Left cardiac atrium (tissue), 4 donors: ENCODE measurements at places on chromosomes 1 and 21.

- DNase-seq: no peak
Measured at GRCh38 chr21:42164818-42165217, 54.1 kb upstream of the ABCG1 start.

DNA sequence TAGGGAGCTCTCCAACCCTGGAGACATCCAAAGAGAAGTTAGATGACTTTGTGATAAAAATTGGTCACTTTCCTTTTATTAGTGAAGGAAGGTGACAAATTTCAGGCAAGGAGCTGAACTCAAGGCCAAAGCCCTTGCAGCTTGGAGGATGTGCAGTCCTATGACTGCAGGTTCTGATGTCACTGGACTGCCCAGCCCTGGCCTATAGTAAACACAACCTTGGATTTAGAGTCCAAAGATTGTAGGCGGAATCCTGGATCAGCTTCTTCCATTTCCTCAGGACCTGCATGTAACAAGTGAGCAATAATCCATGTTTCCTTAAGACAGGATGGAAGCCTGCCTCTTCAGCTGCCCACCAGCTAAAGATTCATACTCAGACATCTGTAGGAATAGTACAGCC lies 169.3 kb upstream of the ZC3H12A start:
- DNase-seq: no peak

DNA sequence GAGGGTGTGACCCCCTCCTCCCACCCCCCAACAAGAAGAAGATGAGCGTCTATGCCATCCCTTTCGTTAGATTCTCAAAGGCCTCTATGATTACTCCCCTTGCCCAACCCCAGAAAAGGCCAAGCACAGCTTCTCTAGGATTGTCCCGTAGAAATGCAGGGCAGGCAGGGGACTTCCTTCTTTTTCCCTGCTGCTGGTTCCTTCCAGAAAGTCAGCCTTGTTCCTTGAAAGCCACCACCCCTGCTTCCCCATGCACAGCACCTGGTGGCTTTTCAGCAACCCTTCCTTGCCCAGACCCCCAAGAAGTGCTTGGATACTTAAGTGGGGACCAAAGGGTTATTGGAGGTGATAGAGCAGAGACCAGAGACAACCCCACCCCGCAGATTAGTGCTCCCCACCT lies 75.1 kb downstream of the ARHGEF10L start:
- DNase-seq: no peak

- DNase-seq: no peak
Measured at GRCh38 chr1:83769594-83770318, 229.2 kb downstream of the TTLL7 start.

DNA sequence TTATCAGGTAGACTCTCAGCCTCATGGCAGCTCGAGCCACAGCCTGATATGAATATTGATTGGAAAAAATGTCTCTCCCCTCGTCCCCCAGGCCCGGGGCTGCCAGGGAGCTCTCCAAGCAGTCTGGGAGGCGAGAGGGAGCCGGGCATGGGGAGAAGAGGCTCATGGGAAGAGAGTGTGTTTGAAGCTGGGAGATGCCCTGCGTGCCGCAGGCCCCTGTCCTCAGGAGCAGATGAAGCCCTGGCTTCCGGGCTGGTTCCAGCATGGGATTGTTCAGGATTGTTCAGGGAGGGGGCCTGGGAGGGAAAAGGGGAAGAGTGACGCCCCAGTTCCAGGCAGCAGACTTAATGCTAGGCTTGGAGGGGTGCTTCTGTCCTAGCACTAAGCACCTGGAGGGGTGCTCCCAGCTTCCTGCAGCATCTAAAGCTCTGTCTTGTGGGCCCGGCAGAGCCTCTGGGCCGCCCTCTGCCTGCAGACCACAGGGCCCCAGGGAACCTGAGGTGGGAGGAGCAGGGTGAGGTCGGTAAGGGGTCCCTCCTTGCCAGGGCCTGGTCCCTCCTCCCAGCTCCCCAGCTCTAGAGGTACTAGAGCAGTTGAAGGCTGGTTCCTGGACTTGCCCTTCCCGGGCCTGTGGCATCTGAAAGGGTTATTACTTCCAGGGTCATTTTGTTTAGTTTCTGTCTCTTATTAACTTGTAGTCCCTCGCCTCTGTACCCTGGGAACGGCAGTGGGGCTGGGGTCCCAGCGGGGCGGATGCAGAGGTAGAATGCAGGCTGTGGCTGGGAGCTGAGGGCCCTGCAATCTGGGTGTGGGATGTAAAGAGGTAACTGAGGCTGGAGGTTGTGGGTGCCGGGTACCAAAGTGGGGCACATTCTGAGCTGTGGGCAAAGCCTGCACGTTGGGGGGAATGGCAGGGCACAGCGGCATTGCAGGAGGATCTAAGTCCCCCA lies 334.8 kb upstream of the VAMP3 start:
- no peak for DNase-seq

DNA sequence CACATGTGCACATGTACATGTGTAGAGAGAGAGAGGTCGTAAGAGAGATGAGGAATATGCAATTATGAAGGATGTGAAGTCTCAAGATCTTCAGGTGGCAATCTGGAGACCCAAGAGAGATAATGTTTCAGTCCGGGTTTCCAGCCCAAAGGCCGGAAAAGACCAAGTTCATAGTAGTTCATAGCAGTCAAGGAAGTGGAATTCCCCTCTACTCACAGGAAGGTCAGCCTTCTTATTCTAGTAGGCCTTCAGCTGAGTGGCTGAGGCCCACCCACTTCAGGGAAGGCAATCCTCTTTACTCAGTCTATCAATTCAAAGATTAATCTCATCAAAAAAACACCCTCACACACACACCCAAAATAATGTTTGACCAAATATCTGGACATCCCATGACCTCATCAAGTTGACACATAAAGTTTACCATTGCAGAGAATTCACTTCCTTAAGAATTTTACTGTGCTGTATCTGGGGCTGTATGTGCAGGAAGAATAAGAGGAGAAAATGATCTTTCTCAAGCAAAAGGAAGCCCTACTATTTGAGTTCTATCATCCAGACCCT lies 114.6 kb downstream of the TNFSF18 start:
- DNase-seq: no peak

- no peak for DNase-seq
Measured at GRCh38 chr1:113434874-113435175, 44.5 kb downstream of the MAGI3 start.

DNA sequence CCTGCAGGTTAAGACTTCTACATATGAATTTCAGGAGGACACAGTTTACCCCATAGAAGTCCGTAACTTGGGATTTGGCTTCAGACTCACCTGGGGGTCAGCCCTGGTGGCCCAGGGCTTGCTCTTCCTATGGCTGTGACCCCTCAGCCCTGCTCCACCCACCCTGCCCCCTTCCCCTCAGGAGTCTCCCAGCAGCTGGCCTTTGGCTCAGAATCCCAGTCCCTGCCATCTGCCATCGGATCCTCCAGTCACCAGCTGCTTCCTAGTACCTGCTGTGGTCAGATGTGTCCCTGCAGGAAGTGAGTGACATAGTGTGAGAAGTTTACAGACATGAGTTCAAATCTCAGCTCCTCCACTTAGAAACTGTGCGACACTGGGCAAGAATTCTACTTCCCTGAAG lies 332.6 kb downstream of the NPHP4 start:
- no peak for DNase-seq

GRCh38 chr1:165403835-165404482 lies 41.0 kb downstream of the RXRG start:
- DNase-seq: no peak

DNA sequence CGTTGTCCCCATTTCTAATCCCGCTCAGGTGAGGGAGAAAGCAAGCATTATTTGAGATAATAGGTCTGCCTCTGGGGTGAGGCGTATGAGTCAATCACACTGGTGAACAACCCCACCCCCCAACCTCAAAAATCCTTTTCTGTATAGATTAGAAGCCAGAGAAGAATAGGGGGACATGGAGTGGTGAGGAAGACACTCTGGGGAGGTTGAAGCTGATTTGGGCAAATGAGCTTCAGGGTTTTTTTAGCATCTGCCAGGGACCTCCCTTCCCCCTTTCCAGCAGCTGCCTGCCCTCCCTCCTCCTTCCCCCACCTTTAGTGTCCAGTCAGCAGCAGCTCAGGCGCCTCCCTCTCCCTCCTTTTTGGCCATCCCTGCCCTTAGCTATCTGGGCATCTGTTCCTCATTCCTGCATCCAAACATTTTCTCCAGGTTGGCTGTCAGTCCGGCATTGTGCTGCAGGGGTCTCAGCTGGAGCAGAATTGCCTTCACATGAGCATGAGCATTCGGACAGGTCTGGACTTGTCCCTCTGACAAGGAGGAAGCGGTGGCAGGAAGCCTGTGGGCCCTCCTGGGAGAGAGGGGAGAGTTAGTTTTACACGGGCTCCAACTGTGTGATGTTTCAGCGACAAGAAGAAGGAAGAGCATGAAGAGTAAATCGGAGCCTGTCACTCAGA lies 30.8 kb upstream of the PTGFRN start:
- peak; percentile 33 for DNase-seq

GRCh38 chr1:160496334-160496733 lies 26.7 kb downstream of the SLAMF6 start:
- no peak for DNase-seq

DNA sequence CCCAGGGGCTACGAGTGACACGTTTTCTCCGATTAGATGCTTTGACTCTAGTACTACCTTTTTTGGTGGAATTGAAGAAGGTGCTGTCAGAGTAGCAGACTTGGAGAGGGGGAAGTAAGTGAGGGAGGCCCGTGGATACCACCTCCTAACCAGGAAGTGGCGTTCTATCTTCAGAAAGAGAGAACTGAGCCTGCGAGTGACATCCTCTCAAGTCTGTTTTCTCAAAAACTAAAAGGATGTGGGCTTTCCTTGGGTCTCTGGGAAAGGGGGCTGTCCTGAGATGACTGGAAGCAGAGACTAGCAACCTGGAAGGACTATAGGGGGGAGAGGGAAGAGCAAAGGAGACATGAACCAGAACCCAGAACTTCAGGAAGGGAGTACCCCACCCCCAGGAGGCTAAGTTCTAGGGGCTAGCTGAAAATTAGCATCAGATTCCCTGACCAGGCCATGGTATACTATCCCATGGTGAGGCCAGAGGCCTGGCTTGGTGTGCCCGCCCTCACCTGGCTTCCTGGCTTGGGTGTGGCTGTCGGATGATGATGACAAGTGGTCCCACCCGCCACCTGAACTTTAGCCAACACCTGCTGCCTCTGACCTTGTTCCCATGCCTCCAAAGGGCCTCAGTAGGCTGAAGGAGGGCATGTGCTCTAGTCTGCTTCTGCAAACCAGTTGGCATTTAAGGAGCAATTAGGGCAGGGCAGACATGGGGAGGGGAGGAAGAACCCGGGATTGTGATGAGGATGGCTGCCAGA lies 49.1 kb downstream of the ATP2B4 start:
- DNase-seq: no peak

- DNase-seq: no peak
Measured at GRCh38 chr1:224524679-224525078, 90.1 kb upstream of the WDR26 start.

DNA sequence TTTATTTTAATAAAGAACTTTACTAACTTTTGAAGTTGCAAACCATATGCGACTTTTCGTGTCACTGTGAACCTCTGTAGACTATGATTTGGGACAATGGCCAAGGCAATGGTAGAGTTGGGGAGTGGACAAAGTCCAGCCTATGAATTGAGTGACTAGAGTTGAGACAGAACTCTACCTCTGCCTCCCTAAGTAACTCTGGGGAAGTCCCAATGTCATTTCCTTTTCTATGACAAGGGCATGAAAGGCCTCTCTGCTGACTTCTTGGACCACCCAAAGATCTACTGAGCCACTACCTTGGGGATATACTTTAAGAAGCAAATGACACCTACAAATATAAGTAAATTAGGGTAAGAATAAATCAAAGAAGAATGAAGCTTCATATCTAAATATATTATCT lies 19.3 kb downstream of the BEND5 start:
- DNase-seq: no peak

GRCh38 chr1:6385488-6386191 lies 7.9 kb downstream of the ACOT7 start:
- peak; percentile 50 for DNase-seq

GRCh38 chr1:8133657-8134430 lies 107.7 kb upstream of the ERRFI1 start:
- peak; percentile 70 for DNase-seq

GRCh38 chr1:196535727-196536126 lies 72.5 kb downstream of the KCNT2 start:
- DNase-seq: no peak

GRCh38 chr1:193211539-193211938 lies 25.1 kb upstream of the B3GALT2 start:
- no peak for DNase-seq

DNA sequence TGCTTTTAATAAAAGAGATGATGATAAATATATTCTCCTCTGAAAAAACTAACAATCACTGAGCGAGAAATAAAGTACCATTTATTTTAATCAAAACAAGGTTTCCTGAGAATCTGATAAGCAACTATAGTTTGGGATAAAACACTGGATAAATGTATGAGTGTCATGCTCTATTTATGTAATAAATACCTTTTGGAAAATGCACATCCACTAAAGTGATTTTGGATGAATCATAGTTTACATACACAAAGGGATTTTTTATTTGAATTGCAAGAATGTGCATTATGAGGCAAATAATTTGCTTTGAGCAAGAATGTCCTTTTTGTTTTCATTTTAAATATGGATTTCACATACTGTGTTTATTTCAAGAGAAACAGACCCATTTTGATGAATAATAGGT lies 1483.5 kb downstream of the MRPL39 start:
- no peak for DNase-seq

DNA sequence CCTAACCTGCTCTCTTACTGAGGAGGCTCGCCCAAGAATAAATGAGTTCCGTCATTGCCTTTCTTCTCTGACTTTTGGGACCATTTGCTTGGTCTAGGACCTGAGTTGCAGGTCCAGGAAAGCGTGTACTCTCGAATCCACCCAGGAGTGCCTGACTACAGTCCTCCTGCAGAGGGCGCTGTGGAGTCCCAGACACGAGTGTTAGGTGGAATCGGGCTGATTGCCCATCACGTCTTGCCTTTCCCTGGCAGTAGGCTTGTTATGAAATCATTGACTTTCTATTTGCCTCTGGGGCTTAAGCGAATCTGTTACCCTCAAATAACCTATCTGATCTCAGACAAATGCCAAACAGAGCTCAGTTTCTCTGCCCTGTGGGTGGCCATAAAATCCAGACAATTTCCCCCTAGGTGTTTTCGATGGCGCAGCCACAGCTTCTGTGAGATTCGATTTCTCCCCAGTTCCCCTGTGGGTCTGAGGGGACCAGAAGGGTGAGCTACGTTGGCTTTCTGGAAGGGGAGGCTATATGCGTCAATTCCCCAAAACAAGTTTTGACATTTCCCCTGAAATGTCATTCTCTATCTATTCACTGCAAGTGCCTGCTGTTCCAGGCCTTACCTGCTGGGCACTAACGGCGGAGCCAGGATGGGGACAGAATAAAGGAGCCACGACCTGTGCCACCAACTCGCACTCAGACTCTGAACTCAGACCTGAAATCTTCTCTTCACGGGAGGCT lies at the start of gene IL20:
IL20 (plus strand) TSS at position 685 of the 733 bp plus-strand sequence. CDS start 230 bp downstream, outside the sequence.
- DNase-seq: peak; percentile 82

- peak; percentile 9 for DNase-seq
Measured at GRCh38 chr1:150544204-150544603, 5.0 kb upstream of the ADAMTSL4 start.

DNA sequence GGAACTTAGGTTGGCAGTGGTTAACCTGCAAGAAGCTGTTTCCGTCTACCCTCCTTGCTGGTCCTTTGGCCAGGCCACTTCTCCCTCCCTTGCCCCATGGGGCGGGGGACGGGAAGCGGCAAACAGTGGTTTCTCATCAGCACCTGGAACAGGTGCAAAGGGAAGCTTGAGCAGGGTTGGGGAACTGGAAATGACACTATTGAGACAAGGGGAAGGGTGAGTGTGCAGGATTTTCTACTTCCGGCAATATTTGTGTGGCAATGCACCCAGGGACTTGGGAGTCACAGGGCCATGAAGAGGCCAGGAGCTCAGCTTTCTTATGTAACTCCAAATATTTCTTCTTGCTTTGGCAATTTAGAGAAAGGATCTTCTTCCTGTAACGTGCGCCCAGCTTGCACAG lies 29.0 kb upstream of the SARS1 start:
- DNase-seq: no peak
